Suprapubic skin (tissue), 4 donors: ENCODE measurements at places on chromosomes 16 and 17.

DNA sequence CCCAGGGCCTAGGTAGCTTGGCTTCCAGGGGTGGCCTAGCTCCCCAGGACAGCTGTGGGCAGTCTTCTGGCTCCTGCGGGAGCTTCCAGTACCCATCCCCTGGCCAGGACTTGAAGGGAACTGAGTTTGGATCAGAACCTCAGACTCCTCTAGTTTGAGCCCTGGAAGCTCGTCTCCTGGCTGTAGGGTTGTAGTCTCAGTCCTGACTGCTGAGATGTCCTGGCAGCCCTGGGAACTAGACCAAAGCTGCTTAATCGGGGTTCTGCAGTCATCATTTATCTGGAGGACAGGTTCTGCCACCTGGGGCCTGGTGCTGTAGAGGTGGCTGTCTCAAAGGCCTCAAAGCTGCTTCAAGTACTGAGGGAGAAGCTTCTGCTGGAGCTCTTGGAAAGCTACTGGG lies 163.7 kb downstream of the WSCD1 start:
- DNase-seq: no peak

DNA sequence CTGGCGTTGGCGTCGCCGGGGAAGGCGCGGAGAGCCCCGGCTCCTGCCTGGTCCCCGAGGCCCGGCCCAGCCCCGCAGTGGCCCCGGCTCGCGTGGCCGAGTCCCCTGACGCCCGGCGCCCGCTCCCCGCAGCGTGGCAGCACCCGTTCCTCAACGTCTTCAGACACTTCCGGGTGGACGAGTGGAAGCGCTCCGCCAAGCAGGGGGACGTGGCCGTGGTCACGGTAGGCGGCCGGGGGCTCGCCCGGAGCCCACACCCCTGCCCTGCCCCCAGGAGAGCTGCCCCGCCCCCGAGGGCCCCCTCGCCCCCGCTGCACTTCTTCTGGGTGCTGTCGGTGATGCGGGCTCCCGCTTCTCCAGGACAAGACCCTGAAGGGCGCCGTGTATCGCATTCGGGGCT lies 466 bp downstream of the WDR90 start:
- no peak for DNase-seq

DNA sequence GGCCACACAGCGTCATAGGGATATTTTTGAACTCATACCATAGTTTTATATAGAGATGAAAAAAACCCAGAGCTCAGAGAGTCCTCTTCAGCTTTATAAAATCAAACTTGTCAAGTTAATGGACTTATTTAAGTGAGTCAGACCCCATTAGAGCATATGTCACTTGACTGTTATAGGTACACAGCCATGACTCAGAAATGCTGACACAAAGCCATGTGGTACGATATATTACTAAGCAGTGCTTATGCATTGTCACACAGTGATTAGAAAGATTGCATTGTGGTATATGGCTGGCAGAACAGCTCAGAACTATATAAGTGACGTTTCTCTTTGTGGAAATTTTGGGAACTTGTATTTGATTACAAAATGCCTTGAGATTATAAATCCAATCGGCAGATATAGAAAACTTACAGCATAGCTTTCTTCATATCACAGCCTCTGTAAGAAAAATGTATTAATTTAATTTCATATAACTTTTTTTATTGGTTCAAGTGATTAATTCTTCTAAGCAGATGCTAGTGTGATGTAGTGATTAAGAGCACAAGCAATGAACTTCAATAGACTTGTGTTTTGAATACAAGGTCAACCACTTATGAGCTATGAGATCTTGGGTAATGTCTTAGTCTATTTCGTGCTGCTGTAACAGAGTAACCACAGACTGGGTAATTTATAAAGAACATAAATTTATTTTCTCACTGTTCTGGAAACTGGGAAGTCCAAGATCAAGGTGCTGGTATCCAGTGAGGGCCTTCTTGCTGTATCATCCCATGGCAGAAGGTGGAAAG lies 25.8 kb upstream of the GINS3 start:
- no peak for DNase-seq

GRCh38 chr17:21214777-21215541 lies 998 bp upstream of the TMEM11 start:
- DNase-seq: no peak

- DNase-seq: no peak
Measured at GRCh38 chr17:12665263-12666210, at the start of gene MYOCD. TSS of gene MYOCD (plus strand) at chr17:12665890. CDS start at chr17:12666189, 299 bp downstream.

DNA sequence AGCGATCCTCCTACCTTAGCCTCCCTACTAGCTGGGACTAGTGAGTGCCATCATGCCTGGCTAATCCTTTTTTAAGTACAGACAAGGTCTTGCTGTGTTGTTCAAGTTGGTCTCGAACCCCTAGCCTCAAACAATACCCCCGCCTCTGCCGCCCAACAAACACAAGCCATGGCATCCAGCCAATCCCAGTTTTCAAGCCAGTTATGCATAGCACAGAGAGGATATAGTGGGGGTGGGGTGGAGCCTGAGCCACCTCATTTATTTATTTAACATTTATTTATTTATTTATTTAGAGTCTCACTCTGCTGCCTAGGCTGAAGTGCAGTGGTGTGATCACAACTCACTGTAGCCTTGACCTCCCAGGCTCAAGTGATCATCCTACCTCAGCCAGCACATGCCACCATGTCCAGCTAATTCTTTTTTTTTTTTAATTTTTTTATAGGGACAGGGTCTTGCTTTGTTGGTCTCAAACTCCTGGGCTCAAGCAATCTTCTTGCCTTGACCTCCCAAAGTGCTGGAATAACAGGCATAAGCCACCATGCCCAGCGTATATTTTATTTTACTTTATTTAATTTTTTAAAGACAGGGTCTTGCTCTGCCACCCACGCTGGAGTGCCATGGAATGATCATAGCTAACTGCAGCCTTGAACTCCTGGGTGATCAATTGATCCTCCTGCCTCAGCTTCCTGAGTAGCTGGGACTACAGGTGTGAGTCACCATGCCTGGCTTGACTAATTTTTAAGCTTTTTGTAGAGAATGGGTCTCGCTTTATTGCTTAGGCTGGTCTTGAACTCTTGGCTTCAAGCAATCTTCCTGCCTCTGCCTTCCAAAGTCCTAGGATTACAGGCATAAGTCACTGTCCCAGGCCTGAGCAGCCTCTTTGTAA lies 26.2 kb upstream of the KLHL11 start:
- DNase-seq: no peak

- no peak for DNase-seq
Measured at GRCh38 chr17:66165537-66166123, 26.3 kb downstream of the CEP112 start.

DNA sequence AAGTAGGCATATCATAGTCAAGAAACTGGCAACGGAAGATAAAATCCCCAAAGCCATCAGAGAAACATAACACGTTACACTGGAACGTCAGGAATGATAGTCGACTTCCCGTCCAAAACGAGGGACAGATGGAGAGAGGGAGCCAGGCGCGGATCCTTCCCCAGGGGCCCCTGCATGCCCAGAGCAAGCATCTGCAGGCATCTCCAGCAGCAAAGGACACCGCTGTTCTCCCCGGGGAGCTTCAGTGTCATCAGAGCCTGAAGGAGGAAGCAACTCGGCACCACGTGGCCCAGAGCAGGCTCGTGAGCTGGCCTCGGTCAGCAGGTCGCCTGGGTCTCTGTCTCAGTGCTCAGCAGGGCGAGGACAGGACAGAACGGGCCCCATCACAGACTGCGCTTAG lies 50.1 kb downstream of the LMF1 start:
- no peak for DNase-seq

DNA sequence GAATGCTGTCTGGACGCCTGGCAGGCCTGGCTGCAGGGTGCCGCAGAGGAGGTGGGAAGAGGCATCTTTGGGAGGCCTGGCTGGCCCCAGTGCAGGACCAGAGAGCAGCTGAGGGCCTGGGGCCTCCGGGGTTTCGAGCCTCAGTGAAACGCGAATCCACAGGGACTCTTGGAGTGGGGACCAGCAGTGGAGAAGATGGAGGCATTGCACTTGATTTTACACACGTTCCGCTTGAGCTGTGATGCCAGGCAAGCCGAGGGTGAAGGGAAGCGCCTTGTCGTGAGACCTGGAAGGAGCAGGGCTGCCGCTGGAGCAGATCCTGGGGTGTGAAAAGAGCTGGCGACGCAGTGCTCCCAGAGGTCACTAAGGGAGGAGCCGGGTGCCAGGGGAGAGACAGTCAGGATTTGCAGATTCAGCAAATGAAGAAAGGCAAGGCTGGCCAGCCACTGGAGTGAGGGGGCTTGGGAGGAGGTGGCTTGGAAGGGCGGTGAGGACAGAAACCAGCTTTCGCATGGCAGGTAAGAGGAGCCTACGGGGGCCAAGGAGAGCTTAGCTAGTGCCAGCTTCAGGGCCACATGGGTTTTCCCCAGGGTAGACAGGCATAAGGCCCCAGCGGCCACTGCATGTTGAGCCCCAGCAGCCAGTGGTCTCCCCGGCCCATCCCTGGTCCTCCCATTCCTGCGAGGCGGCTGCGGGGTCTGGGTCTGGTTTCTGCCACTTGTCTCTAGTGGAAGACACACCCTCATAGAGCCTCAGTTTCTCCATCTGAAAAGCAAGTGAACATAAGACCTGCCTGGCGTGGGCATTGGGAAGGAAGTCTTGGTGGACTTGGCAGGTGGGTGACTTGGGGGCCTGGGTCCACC lies 175.2 kb upstream of the CHMP6 start:
- DNase-seq: no peak
